ENCODE measurements at places on chromosomes 2 and 18.

- no peak for DNase-seq
These were observed 294.4 kb upstream of the CHAC2 start for GRCh38 chr2:53473236-53473635.

DNA sequence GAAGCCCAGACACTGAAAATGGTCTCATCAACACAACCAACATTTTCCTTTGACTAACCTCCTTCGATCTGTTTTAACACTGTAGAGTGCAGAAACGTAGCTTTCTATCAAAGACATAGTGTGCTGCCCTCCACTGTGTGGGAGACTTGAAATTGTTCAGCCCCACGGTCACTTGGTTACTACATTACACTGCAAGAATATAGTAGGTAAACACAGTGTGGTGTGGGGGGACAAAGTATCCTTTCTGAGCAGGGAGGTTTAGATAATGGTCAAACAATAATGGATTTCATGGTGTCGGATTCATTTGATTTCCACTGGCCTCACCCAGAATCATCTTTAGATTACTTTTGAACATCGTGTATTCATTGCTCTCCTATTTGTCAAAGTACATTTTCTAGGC lies 181.0 kb downstream of the ERBB4 start:
- no peak for DNase-seq

DNA sequence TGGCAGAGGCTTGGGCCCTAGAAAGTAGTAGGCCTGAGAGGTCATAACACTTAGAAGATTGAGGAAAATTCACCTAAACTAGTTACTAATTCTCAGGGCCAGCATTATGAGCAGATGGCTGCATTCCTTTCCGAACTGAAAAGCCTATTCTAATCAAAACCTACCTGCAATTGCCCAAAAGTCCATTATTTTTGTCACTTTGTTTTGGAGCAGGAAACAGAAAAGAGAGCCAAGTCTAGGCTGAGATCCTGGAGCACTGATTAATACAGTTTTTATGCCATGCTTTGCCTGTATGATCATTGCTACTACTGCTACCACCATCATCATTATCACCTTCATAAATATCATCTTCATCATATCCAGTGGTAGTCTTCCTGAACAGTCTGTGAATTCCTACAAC lies 14.7 kb downstream of the VSNL1 start:
- DNase-seq = no peak

GRCh38 chr2:109292386-109292785 lies 163.4 kb downstream of the SH3RF3 start:
- DNase-seq = no peak

GRCh38 chr18:63177919-63178821 lies 141.4 kb downstream of the BCL2 start:
- DNase-seq = no peak

- DNase-seq = no peak
These were observed 24.3 kb upstream of the UBE2F start for GRCh38 chr2:237942513-237942899.

GRCh38 chr2:137168552-137168951 lies 403.2 kb downstream of the THSD7B start:
- DNase-seq = no peak

- peak; percentile 95 for DNase-seq
These were observed at the start of gene ACTR2 for GRCh38 chr2:65227456-65228262. TSS of gene ACTR2 (plus strand) at chr2:65227831. CDS start at chr2:65227910, 79 bp downstream.

Measured in activated T-cell treated with anti-CD3 and anti-CD28 coated beads, Interleukin-2, amount 50 U/mL, for 24 hours (primary cell).